ENCODE measurements at places on chromosomes 2 and 18.

DNA sequence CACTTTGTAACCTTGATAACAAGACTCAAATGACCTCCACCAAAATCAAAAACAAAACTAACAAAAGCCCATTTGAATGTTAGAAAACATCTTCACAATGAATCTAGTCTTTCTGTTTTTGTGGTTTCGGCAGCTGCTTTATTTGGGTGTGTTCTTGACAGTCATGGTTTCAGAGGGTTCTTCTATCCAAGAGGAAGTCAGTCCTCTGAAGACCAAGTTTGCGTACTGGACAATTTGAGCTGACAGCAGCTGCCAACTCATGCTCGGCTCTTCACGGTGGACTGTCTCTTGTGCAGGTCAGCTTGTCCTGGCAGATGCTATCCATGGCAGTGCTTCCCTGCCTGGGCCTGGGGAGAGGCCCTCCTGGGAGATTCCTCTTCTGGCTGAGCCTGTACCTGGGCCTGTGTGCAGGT is 91.0 kb downstream of the TMEM17 start:
- DNase-seq = no peak

DNA sequence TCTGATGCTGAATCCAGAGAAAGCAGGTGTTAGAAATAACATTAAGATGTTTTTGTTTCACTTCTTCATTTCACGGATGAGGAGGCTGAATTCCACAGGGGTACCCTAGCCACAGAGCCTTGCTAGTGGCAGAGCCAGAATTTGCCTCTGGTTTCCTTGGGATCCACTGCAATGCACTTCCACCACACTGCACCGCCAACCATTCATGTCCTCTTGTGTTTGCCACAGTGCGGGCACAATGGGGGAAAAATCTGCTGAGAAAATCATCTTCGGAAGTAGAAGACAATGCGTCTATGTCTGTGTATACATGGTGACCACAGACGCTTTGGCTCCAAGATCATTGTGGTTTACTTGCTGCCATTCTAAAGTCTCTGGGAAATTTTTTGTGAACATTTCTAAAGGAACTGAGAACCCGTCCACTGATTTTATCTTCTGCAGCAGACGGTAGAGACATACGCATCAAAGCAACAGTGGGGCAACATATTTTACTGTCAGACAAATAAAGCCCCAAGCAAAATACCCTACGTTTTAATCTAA is 14.9 kb downstream of the ICOS start:
- no peak for DNase-seq

DNA sequence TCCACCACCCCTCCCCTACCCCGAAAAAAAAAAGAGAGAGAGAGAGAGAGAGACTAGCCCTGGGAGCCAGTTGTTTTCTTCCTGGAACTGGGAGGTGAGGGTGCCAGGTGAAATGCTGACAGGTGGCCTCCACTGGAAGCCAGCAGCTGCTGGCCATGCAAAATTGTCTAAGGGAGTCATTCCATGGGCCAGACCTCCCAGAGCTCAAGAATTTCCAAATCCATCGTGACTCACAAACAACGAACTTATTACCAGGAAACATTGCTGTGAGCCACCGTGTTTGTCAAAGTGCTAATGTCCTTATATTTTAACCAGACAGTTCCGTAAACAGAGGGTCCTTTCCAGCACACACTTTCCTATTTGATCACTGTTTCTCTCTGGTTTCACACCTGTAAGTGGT is 68.5 kb upstream of the PID1 start:
- DNase-seq = no peak

GRCh38 chr2:68414876-68415275 is 49.8 kb downstream of the PLEK start:
- no peak for DNase-seq

GRCh38 chr2:109508556-109508955 is 105.2 kb downstream of the SEPTIN10 start:
- no peak for DNase-seq

DNA sequence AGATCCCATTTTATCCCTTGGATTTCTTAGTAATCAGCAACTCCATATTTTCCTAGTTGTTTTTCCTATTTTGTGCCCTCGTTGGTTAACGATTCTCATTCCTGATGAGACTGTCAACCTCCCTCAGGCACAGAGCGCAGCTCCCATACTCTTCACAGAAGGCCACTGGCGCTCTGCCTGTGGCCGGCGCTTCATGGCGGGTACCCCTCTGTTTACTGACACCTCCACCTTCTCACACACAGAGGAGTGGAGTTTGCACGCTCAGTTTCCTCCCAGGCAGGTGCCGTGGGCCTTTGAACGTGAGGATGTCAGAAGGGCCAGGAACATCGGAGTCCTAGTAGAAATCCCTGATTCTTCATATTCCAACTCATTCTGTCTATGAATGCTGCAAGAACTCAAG is 139.0 kb downstream of the MBP start:
- DNase-seq = no peak

GRCh38 chr2:64610316-64610855 is 43.3 kb downstream of the SERTAD2 start:
- no peak for DNase-seq

- DNase-seq = no peak
Observed at GRCh38 chr2:23414871-23415270, 29.9 kb downstream of the KLHL29 start.

DNA sequence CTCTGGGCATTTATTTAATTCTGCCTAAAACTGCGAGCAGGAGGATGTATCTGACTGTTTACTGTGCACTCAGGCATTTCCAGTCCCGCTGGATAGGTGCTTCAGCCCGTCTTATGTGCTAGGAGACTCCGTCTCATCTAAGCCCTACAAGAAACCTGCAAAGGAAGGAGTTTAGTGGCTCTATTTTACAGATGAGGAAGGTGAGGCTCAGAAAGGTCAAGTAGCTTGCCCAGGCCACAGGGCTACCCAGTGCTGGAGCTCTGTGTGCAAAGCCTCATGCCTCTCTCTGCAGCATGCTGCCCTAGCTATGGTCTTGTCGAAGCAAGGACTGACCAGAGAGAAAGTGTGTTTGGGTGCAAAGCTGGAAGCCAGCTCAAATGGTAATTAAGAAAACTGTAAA is 73.6 kb upstream of the AFF3 start:
- DNase-seq = no peak

DNA sequence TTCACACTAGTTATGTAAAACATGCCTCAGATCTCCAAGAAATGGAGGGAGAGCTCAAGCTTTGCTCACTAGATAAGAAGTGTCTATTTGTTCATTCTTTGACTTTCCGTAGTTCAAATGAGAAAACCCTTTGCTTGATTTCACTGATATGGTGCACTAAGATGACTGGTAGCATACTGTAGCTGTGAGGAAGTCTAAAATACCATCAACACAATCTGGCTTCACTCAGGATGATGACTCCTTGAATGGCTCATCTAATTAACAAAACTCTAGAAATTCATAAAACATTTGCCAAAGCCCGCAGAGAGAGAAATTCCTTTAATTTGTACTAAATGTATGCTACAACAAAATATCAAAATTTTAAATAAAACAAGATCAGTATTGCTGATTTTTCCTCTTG is 152.8 kb upstream of the STK17B start:
- DNase-seq = no peak

- DNase-seq = no peak
Observed at GRCh38 chr2:53091183-53091582, 676.4 kb upstream of the CHAC2 start.

GRCh38 chr2:238750212-238750904 is 97.5 kb upstream of the TWIST2 start:
- DNase-seq = no peak

DNA sequence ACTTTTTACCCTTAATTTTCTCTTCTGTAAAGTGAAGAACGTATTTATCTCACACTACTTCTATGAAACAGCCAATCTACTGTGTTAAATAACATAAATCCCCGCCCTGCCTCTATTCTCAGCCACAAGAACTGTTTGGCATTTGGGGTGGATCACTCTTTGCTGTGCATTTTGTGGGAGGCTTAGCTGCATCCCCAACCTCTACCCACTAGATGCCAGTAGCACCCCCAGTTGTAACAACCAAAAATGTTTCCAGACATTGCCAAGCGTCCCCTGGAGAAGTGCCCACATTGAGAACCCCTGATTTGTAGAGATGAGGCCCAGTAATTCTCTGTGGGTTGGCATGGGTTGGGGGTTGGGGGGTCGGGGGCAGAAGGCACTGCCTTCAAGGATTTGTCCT is 94.7 kb upstream of the BOD1L2 start:
- no peak for DNase-seq

- no peak for DNase-seq
Observed at GRCh38 chr2:100291152-100291970, 30.9 kb downstream of the LONRF2 start.

DNA sequence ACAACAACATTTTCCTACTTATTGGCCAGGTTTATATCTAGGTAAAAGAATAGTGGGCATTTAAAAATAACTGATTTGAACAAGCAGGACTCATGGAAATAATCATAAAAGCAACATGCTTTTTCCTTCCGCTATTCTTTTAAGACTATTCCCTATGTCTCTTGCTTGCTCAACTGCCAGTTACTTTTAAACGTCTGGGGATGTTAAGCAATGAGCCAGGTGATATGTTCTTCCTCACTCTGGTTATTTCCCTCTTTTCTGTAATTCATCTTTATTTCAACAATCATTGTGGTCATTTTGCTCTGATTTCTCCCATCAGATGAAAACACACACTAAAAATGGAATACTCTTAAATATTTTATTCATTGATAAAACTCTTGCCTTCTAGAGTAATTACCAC is 33.4 kb upstream of the SLC8A1 start:
- DNase-seq = no peak

- DNase-seq = no peak
Observed at GRCh38 chr2:98390571-98391476, 44.6 kb downstream of the CNGA3 start.

- DNase-seq = no peak
Observed at GRCh38 chr2:31933066-31933465, 77.7 kb downstream of the MEMO1 start.

- DNase-seq = no peak
Observed at GRCh38 chr2:111111101-111111755, 9.5 kb upstream of the BCL2L11 start.

- DNase-seq = no peak
Observed at GRCh38 chr2:159714247-159714930, 2.1 kb downstream of the MARCHF7 start.

GRCh38 chr2:218343591-218343990 is 13.1 kb upstream of the CATIP start:
- DNase-seq = no peak

GRCh38 chr2:127024769-127025358 is 82.1 kb downstream of the BIN1 start:
- no peak for DNase-seq

GRCh38 chr2:43041173-43041591 is 185.2 kb downstream of the ZFP36L2 start:
- no peak for DNase-seq

DNA sequence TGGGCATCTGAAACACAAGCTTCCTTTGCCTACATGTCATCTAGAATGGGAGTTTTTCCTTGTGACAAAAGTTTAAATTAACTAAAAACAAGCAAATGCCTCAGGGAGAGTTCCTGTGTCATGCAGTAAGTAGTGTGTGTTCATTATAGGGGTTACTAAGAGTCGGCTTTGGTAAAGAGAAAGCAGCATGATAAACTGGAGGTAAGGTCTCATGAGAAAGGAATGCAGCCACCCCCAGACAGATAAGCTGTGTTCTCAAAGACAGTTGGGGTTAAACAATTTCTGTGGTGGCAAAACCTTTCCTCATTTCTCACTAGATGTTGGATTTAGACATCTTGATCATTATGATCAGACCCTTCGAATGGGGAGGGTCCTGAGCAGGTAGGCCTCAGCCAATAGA is 129.7 kb downstream of the MAP4K4 start:
- no peak for DNase-seq

DNA sequence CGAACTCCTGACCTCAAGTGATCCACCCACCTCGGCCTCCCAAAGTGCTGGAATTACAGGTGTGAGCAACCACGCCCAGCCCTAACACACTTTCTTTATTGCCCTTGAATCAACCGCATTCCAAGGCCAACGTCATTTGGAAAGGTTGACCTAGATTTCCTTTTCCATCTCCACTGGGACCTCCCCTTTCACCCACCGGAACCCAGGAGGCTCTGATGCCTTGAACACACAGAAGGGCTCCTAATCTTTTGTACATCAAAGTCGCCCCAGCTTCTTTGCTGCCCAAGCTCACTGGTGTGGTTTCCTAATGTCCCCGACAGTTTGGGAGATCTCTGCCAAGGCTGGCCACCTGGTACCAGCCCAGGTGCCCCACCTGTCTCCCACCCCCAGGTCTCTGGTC is 46.2 kb upstream of the CAB39 start:
- no peak for DNase-seq

DNA sequence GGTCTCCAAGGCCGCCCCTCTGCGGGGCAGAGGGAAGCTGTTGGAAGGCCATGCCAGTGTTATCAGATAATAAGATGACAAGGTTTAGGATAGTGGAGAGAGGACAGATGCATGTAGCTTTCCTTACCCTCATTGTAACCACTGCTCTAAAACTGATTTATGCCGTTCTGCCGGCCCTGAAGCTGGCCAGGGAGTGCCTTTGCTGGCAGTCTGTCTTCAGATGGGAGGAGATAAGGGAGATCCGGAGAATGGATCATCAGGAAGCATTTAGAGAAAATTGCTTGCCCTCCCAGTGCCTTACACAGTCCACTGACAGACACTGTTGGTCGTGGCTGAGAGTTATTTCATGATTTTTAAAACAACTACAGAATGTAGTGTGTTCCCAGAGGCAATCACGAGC is 35.4 kb upstream of the MYO3B start:
- no peak for DNase-seq

- DNase-seq = no peak
Observed at GRCh38 chr2:150532879-150533278, 45.4 kb upstream of the RND3 start.

GRCh38 chr2:179260224-179260623 is 4.4 kb downstream of the SESTD1 start:
- DNase-seq = no peak

DNA sequence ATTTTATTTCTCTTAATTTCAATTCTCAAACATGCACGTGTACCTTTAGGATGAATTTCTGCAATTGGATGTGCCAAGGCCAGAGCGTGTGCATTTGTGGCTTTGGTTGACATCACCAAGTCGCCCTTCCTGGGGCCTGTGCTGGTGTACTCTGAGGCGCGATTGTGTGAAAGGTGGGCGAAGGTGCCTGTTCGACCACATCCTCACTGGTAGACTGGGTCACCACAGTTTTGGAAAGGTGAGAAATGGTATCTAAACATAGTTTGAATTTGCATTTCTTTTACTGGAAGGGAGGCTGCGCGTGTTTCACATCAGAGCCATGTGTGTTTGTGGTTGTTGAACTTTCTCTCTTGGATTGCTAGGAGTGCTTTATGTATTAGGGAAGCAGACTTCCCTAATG is 89.8 kb downstream of the LDLRAD4 start:
- no peak for DNase-seq

GRCh38 chr2:37415128-37415820 is 70.8 kb downstream of the QPCT start:
- no peak for DNase-seq

DNA sequence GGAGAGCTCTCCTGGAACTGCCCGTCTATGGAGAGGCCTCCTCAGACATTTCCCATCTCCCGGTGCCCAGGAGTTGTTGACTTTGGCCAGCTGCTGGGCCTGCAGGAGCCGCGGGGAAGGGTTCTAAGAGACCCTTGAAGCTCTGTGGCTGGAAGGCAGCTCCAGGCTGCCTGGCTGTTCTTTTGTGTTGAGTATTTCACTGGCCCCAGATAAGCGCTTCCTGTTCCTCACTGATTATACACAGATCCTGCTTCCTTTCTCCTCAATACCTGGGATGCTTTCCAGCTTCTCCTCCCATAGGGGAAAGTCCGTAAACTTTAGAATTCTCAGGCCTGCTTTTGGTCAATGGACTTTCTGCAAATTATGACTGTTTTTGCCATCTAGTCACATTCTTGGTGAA is 57.8 kb downstream of the TGOLN2 start:
- DNase-seq = no peak

GRCh38 chr2:147789720-147790119 is 55.1 kb upstream of the ACVR2A start:
- no peak for DNase-seq
